GM04504 (cell line): ENCODE measurements at places on chromosomes 7 and 10.

- DNase-seq, result no peak
Measured at GRCh38 chr7:45087301-45088145, 1.2 kb downstream of the NACAD start.

DNA sequence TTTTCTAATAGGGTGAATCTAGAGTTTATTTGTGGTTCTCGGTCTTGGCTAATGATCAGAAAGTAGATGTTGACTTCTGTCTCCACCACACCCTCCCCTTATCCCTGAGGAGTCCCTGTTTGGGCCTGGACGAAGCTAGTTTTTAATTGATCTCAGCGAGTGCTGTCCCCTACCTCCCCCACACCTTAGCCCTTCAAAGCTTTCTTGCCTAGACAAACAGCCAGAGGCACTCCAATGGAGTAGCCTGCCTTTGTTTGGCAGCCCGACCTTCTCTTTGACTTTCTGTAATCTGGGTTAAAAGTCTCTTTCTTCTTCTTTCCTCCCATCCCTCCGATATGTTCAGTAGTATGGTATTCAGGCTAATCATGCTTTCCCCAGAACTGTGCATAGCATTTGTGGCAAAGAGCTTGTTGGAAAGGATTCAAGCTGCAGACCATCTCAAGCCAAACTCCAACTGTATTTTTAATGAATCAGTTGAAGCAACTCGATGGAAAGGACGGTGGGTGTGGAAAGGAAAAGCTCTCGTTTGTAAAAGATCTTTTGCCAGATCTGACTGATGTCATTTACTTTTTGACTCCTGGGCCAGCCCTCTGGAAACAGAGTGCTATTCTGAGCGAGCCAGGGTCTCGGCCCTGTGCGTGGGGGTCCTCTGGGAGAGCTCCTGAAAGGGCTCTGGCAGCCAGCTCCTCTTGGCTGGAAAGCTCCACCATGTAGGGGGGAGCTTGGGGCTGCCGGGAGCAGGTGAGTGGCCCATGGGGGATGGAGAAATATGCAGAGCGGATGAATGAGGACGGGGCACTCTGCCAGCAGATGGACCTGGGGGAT, 4.5 kb downstream of the FAM180A start:
- DNase-seq, result no peak

- DNase-seq, result no peak
Measured at GRCh38 chr10:11074536-11075267, 57.0 kb downstream of the CELF2 start.

DNA sequence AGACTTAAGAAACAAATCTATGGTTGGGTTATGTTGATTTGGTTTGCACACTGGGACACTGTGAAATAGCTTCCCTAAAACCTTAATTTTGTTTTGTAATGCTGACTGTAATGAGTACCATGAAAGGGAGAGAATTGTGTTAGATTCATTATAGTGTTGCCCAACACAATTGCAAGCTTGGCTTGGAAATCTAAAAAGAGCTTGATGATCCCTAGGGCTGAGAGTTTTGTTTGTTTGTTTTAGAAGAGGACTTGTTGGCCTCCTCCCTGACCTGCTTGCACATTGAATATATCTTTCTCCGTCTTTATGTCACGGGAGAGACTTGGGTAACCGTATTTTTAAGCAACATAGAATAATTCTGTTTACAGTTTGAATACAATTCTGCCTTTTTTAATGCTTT, 410.1 kb downstream of the ARL4A start:
- no peak for DNase-seq

GRCh38 chr7:142997456-142997989, 29.4 kb downstream of the OR9A2 start:
- no peak for DNase-seq

DNA sequence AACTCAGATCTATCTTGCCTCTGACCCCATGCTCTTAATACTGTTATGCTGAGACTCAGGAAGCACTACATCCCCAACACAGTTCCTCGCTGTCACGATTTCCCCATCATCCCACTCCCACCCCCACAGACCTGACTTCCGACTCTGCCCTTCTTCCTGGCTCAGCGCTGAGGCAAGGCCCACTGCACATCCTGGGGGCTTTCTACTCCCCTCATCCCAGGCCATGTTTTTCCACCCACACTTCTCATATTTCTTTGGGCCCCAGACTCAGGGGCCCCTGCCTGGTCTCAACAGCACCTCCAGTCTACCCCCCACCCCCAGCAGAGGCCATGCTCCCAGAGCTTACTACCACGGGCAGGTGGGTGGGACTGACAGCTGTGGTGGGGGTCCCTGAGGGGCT, 7.7 kb upstream of the NDST2 start:
- no peak for DNase-seq

GRCh38 chr10:72061491-72061890, 26.9 kb downstream of the SPOCK2 start:
- DNase-seq, result no peak

DNA sequence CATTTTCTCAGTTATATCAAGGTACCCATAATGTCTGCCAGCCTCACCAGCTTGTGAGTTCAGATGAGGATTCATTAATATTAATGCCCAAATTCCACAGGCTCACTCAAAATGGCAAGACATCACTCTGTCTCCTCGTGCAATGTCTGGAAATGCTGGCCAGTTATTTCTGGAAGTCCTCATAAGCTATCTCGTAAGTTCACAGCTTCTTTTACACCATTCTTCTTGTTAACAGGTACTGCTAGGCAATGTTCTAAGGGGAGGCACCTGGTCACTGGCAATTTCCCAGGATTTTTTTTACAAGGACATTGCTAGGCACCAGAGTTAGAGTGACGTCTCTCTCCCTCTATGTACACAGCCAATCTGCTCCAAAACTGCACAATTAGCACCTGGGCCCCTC, 80.2 kb upstream of the SEMA3C start:
- DNase-seq, result no peak

- DNase-seq, result no peak
Measured at GRCh38 chr10:109889867-109890266, 33.4 kb downstream of the XPNPEP1 start.

- no peak for DNase-seq
Measured at GRCh38 chr10:5618829-5619228, 47.6 kb downstream of the ASB13 start.

DNA sequence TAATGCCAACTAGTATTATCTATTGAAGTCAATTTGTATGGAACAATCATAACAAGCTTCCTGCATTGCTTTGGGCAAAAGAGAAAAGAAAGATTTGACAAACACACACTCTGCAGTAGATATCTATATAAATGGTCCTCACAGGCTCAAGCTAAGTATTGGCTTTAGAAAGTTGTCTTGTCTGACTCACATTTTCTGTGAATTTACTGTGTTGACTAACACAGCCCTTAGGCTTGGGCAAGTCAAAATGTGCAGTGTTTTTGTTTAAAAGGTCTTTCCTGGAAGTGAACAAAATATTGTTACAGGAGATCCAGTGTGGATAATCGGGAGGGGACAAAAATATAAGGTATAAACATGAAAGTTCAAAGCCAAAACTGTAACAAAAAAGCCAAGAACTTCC, 194.4 kb downstream of the RELN start:
- DNase-seq, result no peak

- no peak for DNase-seq
Measured at GRCh38 chr7:37198041-37198905, 250.4 kb downstream of the ELMO1 start.

- DNase-seq, result no peak
Measured at GRCh38 chr7:25860275-25861163, 291.5 kb upstream of the NFE2L3 start.

- DNase-seq, result no peak
Measured at GRCh38 chr7:98354511-98355249, 46.2 kb downstream of the BAIAP2L1 start.

DNA sequence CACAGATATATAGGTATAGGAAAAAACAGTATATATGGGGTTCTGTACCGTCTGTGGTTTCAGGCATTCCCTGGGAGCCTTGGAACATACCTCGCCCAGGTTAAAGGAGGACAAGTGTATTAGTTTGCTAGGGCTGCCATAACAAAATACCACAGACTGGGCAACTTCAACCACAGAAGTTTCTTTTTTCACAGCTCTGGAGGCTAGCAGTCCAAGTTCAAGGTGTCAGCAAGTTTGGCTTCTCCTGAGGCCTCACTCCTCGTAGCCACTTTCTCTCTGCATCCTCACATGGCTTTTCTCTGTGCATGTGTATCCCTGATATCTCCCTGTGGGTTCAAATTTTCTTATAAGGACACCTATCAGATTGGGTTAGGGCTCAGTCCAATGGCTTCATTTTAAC, 189.1 kb downstream of the DNAH11 start:
- DNase-seq, result no peak

DNA sequence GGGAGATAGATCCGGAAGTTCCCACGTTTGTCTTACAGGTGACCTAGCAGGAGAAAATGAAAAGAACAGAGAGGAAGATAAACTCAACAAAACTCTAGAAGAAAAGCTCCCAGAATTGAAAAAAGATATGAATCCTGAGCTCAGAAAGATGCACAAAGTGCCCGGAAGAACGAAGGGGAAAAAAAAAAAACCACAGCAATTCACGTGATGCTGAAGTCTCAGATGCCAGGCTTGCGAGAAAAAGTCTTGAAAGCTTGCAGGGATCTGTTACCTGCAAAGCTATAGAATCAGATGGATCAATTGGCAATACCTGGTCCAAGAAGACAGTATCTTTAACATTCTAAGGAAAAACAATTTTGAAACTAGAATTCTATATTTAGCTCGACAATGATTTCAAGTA, 33.5 kb downstream of the CARD11 start:
- no peak for DNase-seq

- DNase-seq, result no peak
Measured at GRCh38 chr7:18474944-18475343, 20.6 kb upstream of the HDAC9 start.

DNA sequence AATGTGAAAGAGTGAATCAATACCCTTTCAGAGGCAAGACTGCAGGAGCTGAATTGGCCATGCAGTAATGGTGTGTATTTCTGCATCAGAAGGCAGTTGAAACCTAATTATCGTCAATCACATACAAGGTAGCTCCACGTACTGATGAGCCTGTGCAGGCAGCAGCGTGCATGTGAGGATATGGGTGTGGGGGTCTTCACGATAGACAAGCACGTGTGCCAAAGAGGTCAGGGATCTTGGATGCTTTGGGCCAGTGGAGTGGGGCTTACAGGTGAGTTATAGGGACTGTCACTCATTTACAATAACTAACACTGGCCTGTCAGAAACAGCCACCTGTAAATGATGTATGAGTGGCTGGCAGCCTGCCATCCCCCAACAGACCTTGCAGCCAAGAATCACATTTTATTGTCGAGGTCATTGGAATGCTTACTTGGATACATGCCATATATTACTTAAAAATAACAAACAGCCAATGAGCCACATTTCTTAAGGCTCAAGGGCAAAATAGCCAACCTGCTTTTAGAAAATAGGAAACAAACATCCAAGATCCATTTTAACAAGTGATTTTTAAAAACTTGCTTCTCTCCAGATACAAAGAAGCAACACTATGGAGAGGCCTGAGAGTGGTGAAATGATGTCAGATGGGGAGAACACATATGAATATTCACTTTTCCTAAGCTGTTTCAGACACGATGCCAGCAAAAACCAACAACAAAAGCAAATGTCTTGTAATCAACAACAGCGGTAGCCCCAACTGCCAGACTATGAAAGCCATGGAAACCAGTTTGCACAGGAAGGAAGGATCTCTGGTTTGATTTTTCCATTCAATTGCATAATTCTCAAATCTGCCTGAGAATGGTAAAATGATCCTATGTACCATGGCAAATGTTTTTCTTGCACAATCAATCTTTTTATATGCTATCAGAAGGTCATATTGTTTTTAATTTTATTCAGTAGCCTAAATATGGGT, 210.7 kb downstream of the SKAP2 start:
- DNase-seq, result no peak

GRCh38 chr10:98078774-98079173, 48.4 kb upstream of the CRTAC1 start:
- no peak for DNase-seq

GRCh38 chr10:106577266-106577665, 587.2 kb downstream of the SORCS1 start:
- no peak for DNase-seq

DNA sequence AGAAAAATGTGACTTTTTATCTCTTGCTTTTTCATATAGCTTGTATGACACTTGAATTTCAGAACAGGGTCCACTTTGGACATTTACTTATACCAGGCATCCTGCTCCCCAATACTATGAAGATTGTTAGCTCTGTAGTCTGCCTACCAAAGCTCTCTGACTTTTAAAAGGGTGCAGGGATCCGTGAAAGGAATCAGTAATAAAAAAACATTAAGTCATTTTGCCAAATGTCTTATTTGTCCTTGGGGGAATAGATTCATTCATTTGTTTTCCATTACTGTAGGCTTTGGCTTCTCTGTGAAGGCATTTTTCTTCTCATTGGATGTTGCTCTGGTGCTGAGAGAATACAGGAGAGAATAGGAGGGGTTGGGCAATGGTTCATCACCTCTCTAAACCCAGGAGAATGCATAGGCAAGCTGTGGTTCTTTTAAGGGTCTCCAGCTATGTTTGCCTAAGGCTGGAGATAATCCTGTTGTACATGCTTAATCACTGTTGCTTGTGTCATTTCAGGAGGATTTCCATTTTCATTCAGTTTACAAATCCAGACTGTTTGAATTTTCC, 103.5 kb downstream of the SRI start:
- DNase-seq, result no peak

GRCh38 chr10:106625751-106626150, 538.8 kb downstream of the SORCS1 start:
- no peak for DNase-seq

DNA sequence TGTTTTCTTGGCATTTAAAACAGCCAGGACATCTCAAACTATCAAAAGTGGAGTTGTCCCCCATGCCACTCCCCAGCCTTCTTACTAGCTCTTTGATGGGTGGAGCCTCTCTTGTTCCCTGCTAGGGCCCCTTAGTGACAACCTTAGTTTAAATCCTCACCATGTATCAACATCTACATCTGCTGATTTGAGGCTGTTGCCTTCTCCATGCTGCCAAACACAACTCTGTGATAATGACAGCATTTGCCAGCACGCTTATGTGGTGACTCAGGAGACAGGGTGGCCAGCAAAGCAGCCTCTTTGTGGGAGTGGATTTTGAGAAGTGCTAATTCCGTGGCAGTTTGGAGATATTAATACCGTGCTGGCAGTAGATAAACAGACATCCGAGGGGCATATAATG, 145.4 kb downstream of the LRRC4 start:
- DNase-seq, result peak; percentile 52

DNA sequence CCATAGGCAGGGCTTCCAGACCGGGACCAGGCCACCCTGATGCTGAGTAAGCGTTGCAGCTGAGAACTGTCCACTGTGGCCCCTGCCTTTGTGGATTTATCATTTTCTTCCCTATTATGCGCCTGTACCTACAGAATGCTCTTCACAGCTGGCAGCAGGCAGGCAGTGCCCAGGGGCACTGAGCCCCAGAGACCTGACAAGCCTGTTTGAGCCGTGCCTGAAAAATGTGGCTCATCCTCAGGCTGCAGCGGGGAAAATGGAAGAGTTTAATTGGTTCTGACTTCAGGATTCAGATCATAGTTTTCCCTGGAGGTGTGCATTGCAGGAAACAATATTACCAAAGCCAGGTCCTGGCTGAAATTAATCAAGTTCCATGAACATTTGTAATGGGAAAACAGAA, 200.2 kb downstream of the ZNF438 start:
- DNase-seq, result no peak

- no peak for DNase-seq
Measured at GRCh38 chr10:33302208-33302829, 32.1 kb downstream of the NRP1 start.
